ENCODE measurements at places on chromosomes 1 and 21. TPM values are rescaled to one million over a fixed set of nuclear protein-coding genes. Genes with fewer than 3 reads are reported as not detected.
A peak's percentile ranks its signal among the peaks of the same experiment; 100 is the strongest.

- H3K27me3 ChIP-seq: no peaks in the 10 kb centered on the region
- DNase-seq: no peak
- H3K4me1 ChIP-seq: no peaks in the 10 kb centered on the region
- no peak overlapping the region for H3K27ac ChIP-seq
- no peak overlapping the region for H3K4me3 ChIP-seq
These were observed 195.8 kb downstream of the KAZN start for GRCh38 chr1:14794136-14794768.

DNA sequence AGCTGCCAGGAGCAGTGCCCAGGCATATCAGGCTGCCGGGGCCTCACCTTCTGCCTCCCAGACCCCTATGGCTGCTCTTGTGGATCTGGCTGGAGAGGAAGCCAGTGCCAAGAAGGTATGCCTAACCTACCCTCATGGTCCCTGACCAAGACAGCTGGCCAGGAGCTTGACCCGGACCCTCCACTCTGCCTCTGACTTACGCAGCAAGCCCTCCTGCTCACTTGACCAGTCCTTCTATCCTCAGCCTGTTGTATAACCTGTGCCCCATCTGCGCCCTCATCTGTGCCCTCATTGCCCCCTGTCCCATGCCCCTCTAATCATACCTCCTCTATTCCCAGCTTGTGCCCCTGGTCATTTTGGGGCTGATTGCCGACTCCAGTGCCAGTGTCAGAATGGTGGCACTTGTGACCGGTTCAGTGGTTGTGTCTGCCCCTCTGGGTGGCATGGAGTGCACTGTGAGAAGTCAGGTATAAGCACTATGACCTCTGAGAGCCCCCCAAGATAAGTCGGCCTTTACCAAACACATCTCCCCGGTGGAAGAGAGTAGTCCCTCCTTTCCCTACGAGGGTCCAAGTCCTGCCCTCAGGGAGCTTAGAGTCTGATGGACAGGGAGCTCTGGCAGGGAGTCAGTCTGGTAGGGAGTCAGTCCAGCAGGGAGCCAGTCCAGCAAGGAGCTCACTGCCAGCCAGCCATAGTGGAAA lies 6.8 kb downstream of the TIE1 start:
- H3K4me3 ChIP-seq: no peak overlapping the region
- H3K27me3 ChIP-seq: no peaks in the 10 kb centered on the region
- peaks cover 15% of the 10 kb centered on the region for H3K36me3 ChIP-seq
- no peak overlapping the region for H3K27ac ChIP-seq
- peaks cover 52% of the 10 kb centered on the region for H3K4me1 ChIP-seq

Gene RORC
- total RNA-seq: 21.7 TPM

Gene GREM2
- 0.74 TPM for total RNA-seq

Gene HSD3B2
- not detected for total RNA-seq

Gene CFHR3
- total RNA-seq: 0.24 TPM

Gene KRTAP21-2
- not detected for total RNA-seq

Gene KRTAP20-1
- total RNA-seq: not detected

- DNase-seq: no peak
- no peak overlapping the region for H3K27ac ChIP-seq
- H3K36me3 ChIP-seq: peaks cover 84% of the 10 kb centered on the region
- no peak overlapping the region for H3K4me3 ChIP-seq
- H3K4me1 ChIP-seq: peaks cover 18% of the 10 kb centered on the region
- H3K27me3 ChIP-seq: no peaks in the 10 kb centered on the region
These were observed 169.2 kb upstream of the SGIP1 start for GRCh38 chr1:66364578-66365391.

- DNase-seq: no peak
- H3K27ac ChIP-seq: no peak overlapping the region
- peaks cover 26% of the 10 kb centered on the region for H3K27me3 ChIP-seq
- no peak overlapping the region for H3K4me3 ChIP-seq
These were observed 74.1 kb upstream of the CASZ1 start for GRCh38 chr1:10870493-10871096.

Gene KRTAP10-12
- total RNA-seq: not detected

Gene MIXL1
- total RNA-seq: 0.38 TPM

DNA sequence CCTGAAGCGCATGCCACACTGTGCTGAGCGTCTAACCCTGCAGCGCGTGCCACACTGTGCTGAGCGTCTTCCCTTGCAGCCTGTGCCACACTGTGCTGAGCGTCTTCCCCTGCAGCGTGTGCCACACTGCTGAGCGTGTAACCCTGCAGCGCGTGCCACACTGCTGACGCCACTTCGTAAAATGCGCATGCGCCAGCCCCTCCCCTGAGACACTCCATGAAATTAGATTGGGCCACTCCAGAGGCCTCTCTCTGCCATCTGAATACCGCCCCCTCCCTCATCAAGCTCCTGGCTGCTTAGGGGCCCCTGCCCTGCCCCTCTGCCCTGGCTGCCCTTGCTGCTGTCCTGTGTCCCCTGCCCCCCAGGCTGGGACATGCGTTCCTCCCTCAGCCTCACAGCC lies 84.8 kb downstream of the POFUT2 start:
- no peaks in the 10 kb centered on the region for H3K27me3 ChIP-seq
- DNase-seq: no peak
- H3K4me3 ChIP-seq: no peak overlapping the region

GRCh38 chr1:20212685-20213331 lies 26.5 kb upstream of the PLA2G2C start:
- no peak overlapping the region for H3K4me3 ChIP-seq
- peaks cover 12% of the 10 kb centered on the region for H3K4me1 ChIP-seq
- H3K36me3 ChIP-seq: no peaks in the 10 kb centered on the region
- no peak overlapping the region for H3K27ac ChIP-seq

DNA sequence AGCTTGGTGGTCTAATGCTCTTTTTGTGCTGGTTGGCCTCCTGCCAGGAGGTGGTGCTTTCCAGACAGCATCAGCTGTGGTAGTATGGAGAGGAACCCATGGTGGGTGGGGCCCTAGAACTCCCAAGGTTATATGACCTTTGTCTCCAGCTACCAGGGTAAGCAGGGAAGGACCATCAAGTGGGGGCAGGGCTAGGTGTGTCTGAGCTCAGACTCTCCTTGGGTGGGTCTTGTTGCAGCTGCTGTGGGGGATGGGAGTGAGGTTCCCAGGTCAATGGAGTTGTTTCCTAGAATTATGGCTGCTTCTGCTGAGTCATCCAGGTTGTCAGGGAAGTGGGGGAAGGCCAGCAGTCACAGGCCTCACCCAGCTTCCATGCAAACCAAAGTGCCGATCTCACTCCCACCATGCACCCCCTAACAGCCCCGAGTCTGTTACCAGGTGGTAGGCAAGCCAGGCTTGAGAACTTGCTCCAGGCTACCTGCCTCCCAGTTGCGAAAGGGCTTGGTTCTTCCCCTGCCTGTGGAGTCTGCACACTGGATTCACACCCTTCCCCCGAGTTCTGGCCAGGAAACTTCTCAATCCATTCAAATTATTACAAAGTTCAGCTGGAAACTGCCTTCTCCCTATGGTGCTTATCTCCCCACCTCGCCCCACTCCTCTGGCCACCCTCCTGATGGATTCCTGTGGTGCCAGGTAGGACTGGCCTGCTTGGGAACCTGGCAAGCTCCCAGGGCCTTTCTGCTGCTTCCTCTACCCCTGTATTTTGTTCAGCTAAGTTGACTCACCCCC lies 37.8 kb downstream of the DRAM2 start:
- no peak for DNase-seq
- no peaks in the 10 kb centered on the region for H3K4me1 ChIP-seq
- no peaks in the 10 kb centered on the region for H3K36me3 ChIP-seq
- H3K27ac ChIP-seq: no peak overlapping the region
- no peak overlapping the region for H3K4me3 ChIP-seq

- H3K27ac ChIP-seq: no peak overlapping the region
- H3K4me3 ChIP-seq: no peak overlapping the region
- no peaks in the 10 kb centered on the region for H3K36me3 ChIP-seq
- no peak for DNase-seq
These were observed 268.5 kb downstream of the PTPRU start for GRCh38 chr1:29504709-29505410.

Gene DDX59
- 19.6 TPM for total RNA-seq

GRCh38 chr1:221457685-221458446 lies 284.0 kb downstream of the DUSP10 start:
- no peaks in the 10 kb centered on the region for H3K27me3 ChIP-seq
- H3K36me3 ChIP-seq: no peaks in the 10 kb centered on the region
- no peaks in the 10 kb centered on the region for H3K4me1 ChIP-seq
- DNase-seq: no peak

Gene SFT2D2
- total RNA-seq: 74.6 TPM

Gene PLEKHG5
- 9.5 TPM for total RNA-seq

GRCh38 chr1:13818926-13819325 lies 118.9 kb downstream of the PRDM2 start:
- H3K27ac ChIP-seq: no peak overlapping the region
- peaks cover 47% of the 10 kb centered on the region for H3K36me3 ChIP-seq
- no peak overlapping the region for H3K4me3 ChIP-seq
- no peaks in the 10 kb centered on the region for H3K4me1 ChIP-seq
- no peaks in the 10 kb centered on the region for H3K27me3 ChIP-seq

- H3K4me1 ChIP-seq: peaks cover 13% of the 10 kb centered on the region
- H3K27ac ChIP-seq: no peak overlapping the region
- no peaks in the 10 kb centered on the region for H3K27me3 ChIP-seq
- DNase-seq: peak; percentile 57
These were observed 15.9 kb downstream of the RNU5D-1 start for GRCh38 chr1:44714944-44715571.

GRCh38 chr1:63101336-63101735 lies 221.0 kb upstream of the FOXD3 start:
- no peak overlapping the region for H3K4me3 ChIP-seq
- no peak overlapping the region for H3K27ac ChIP-seq
- DNase-seq: no peak

GRCh38 chr1:65209005-65209885 lies 61.2 kb downstream of the AK4 start:
- H3K27ac ChIP-seq: no peak overlapping the region
- no peaks in the 10 kb centered on the region for H3K27me3 ChIP-seq
- no peaks in the 10 kb centered on the region for H3K36me3 ChIP-seq
- no peak for DNase-seq
- H3K4me1 ChIP-seq: no peaks in the 10 kb centered on the region

- no peak overlapping the region for H3K4me3 ChIP-seq
- no peak for DNase-seq
- no peak overlapping the region for H3K27ac ChIP-seq
- no peaks in the 10 kb centered on the region for H3K27me3 ChIP-seq
- no peaks in the 10 kb centered on the region for H3K4me1 ChIP-seq
These were observed 36.5 kb upstream of the AGBL4 start for GRCh38 chr1:50060279-50060678.

Gene KCNH1
- total RNA-seq: not detected

DNA sequence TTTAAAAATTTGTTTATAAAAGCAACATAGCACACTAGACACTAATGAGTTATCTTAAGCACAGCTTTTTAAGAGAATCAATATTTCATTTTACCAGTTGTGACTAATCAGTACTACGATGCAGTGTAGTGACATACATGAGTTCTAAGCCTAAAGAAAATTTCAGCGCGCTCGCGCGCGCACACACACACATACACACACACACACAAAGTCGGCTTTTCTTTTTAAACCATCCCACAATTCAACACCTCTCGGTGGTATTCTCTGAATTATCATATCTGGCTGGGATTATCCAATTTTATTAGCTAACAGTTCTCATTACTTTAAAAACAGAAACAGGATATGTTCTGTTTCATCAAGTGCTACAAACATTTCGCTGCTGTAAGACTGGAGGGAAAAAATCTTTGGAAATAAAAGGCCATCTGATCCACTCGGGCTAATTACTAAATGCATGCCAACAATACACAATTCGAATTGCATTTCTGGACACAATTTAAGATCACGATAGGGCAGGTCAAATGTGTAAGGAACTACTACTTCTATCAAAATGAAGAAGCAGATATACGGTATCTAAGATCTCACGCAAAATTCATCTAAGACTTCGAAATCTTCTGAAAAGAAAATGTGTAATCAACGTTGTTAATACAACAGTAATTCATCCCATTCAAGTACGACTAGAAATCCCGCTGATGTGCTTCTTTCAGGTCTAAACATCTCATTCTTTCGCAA lies 1.2 kb downstream of the TUT4 start:
- no peaks in the 10 kb centered on the region for H3K36me3 ChIP-seq
- DNase-seq: no peak
- H3K27me3 ChIP-seq: no peaks in the 10 kb centered on the region
- peak overlapping the region; percentile 89 for H3K27ac ChIP-seq
- H3K4me3 ChIP-seq: peak overlapping the region; percentile 98

DNA sequence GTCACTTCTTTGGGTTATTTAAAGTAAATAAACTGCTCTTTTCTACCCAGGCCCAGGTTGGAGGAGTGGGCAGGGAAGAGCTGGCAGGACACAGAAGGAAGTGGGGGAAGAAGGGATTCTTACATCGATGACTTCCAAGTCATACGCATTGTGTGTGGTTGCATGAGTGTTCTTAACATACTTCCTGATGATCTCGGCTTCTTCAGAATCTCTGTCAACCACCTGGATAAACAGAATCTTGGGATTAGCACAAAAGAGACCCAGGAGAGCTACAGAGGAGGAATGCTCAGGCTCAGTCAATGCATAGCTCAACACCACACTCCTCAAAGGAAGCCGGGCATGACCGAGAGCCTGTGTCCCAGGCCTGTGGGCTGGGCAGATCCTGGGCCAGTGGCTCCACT lies 42.1 kb downstream of the PARP1 start:
- H3K4me1 ChIP-seq: no peaks in the 10 kb centered on the region
- no peak overlapping the region for H3K4me3 ChIP-seq
- H3K27me3 ChIP-seq: no peaks in the 10 kb centered on the region
- H3K36me3 ChIP-seq: peaks cover 100% of the 10 kb centered on the region
- no peak overlapping the region for H3K27ac ChIP-seq

GRCh38 chr1:89815611-89816010 lies 5.2 kb upstream of the LRRC8D start:
- DNase-seq: no peak
- no peak overlapping the region for H3K4me3 ChIP-seq
- no peaks in the 10 kb centered on the region for H3K4me1 ChIP-seq
- H3K36me3 ChIP-seq: no peaks in the 10 kb centered on the region
- no peaks in the 10 kb centered on the region for H3K27me3 ChIP-seq

- H3K27ac ChIP-seq: peak overlapping the region; percentile 59
- H3K4me3 ChIP-seq: no peak overlapping the region
- no peaks in the 10 kb centered on the region for H3K36me3 ChIP-seq
- DNase-seq: no peak
- peaks cover 64% of the 10 kb centered on the region for H3K4me1 ChIP-seq
- no peaks in the 10 kb centered on the region for H3K27me3 ChIP-seq
These were observed 101.1 kb upstream of the JUN start for GRCh38 chr1:58884706-58885661.

Measured in lower lobe of right lung (tissue), 2 donors.